Immature natural killer cell (primary cell): ENCODE measurements at places on chromosomes 4 and X. TPM values are rescaled to one million over a fixed set of nuclear protein-coding genes. Genes with fewer than 3 reads are reported as not detected.
A peak's percentile ranks its signal among the peaks of the same experiment; 100 is the strongest.

The CSAG1 gene
- not detected for polyA plus RNA-seq

The VGLL1 gene
- polyA plus RNA-seq = not detected

The IGFBP7 gene
- polyA plus RNA-seq = 192 TPM

The NHSL2 gene
- 29.0 TPM for polyA plus RNA-seq

The PGAM4 gene
- 0.38 TPM for polyA plus RNA-seq

The TLR3 gene
- 2.5 TPM for polyA plus RNA-seq

The PAGE2 gene
- not detected for polyA plus RNA-seq

The DHX15 gene
- 65.4 TPM for polyA plus RNA-seq

DNA sequence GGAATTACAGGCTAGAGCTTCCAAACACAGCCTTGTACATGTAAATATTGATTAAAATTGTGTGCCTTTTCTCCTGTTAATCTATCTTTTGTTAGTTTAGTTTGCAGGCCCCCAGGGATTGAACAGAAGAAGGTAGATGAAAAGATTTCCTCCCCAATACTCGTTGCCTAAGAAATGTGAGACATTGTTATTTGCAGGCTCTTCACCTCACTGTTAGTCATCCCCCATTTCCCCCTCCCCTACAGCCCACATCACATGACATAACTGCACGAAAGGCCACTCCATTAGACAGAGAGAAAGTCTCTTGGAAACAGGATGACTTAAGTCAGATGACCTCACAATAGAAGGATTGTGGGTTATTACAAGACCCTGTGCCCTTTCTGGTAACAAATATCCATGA lies 13.3 kb upstream of the MID1 start:
- no peak overlapping the region for H3K4me3 ChIP-seq
- no peak for DNase-seq
- H3K36me3 ChIP-seq = no peaks in the 10 kb centered on the region
- H3K27me3 ChIP-seq = peaks cover 7% of the 10 kb centered on the region
- no peaks in the 10 kb centered on the region for H3K4me1 ChIP-seq
- H3K27ac ChIP-seq = no peak overlapping the region

- no peaks in the 10 kb centered on the region for H3K27me3 ChIP-seq
- H3K36me3 ChIP-seq = no peaks in the 10 kb centered on the region
- H3K27ac ChIP-seq = no peak overlapping the region
- DNase-seq = no peak
- no peak overlapping the region for H3K4me3 ChIP-seq
Measured at GRCh38 chr4:29277381-29277780, 1442.8 kb upstream of the PCDH7 start.

DNA sequence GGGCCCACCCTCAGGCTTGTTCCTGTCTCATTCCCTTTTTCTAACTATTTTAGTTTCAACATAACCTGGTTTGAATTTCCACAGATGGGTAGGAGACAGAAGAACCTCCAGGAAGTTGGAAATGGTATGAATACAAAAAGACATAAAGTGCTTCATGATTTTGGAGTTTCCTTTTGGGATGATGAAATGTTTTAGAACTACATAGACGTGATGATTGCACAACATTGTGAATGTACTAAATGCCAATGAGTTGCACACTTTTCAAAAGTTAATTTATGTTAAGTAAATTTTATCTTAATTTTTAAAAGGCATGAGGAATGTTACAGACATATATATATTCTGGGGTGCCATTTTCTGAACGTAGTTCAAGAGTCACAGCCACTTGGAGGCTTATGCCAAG lies 41.1 kb upstream of the IBSP start:
- no peaks in the 10 kb centered on the region for H3K4me1 ChIP-seq
- peaks cover 3% of the 10 kb centered on the region for H3K27me3 ChIP-seq
- no peak overlapping the region for H3K27ac ChIP-seq
- no peak overlapping the region for H3K4me3 ChIP-seq

- no peak overlapping the region for H3K4me3 ChIP-seq
- DNase-seq = no peak
- H3K27me3 ChIP-seq = no peaks in the 10 kb centered on the region
- peaks cover 3% of the 10 kb centered on the region for H3K36me3 ChIP-seq
- no peak overlapping the region for H3K27ac ChIP-seq
- no peaks in the 10 kb centered on the region for H3K4me1 ChIP-seq
Measured at GRCh38 chr4:76108467-76109181, 34.1 kb downstream of the ART3 start.

DNA sequence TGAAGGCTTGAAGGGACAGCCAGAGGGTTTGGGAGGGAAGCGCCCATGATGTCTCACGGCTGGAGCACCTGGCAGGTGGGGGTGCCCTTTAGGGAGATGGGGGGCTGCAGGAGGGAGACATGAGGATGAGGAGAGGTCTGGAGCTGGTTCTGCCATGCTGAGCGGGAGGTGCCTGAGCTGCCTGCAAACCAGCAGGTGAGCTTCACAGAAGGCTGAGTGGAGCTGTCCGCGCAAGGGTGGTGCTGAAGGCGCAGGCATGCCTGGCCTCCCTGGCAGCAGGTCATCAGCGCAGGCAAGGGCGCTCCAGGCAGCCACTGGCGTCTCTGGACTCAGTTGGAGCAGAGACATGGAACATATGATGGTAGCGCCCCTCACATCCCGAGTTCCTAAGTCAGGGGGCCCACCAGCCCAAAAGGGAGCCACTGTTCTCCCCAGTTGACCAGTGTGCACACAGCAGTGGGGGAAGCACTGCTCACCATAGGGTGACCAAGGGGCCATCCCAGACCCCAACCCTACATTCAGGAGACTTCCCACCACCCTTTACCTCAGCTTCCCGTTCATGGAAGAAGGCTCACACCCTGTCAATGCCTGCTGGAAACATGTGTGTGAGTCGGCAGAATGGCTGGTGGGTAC lies 25.8 kb downstream of the ADRA2C start:
- no peaks in the 10 kb centered on the region for H3K36me3 ChIP-seq
- H3K4me1 ChIP-seq = no peaks in the 10 kb centered on the region
- peaks cover 19% of the 10 kb centered on the region for H3K27me3 ChIP-seq
- no peak overlapping the region for H3K4me3 ChIP-seq
- H3K27ac ChIP-seq = no peak overlapping the region
- DNase-seq = peak; percentile 19

- H3K27ac ChIP-seq = no peak overlapping the region
- no peak for DNase-seq
- H3K4me3 ChIP-seq = no peak overlapping the region
- no peaks in the 10 kb centered on the region for H3K27me3 ChIP-seq
Measured at GRCh38 chrX:8377041-8377440, 87.6 kb upstream of the VCX3B start.

GRCh38 chrX:38626296-38626695 lies 65.0 kb downstream of the TSPAN7 start:
- H3K36me3 ChIP-seq = no peaks in the 10 kb centered on the region
- H3K4me1 ChIP-seq = no peaks in the 10 kb centered on the region
- no peak overlapping the region for H3K4me3 ChIP-seq

DNA sequence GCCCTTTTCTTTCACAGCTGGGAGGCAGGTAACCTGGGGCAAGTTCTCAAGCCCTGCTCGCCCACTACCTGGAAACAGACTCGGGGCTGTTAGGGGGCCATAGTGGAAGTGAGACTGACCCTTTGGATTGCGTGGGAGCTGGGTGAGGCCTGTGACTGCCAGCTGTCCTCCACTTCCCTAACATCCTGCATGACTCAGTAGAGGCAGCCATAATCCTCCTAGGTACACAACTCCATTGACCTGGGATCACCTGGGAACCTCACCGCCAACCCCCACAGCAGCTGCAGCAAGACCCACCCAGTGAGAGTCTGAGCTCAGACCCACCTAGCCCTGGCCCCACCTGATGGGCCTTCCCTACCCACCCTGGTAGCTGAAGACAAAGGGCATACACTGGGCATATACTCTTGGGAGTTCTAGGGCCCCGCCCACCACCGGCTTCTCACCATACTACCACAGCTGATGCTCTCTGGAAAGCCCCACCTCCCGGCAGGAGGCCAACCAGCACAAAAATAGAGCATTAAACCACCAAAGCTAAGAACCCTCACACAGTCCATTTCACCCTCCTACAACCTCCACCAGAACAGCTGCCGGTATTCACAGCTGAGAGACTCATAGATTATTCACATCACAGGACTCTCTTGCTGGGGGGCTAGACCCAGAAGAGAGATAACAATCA lies 61.1 kb upstream of the DCTD start:
- H3K4me3 ChIP-seq = no peak overlapping the region
- H3K27me3 ChIP-seq = peaks cover 4% of the 10 kb centered on the region
- no peak overlapping the region for H3K27ac ChIP-seq
- H3K4me1 ChIP-seq = no peaks in the 10 kb centered on the region

- peaks cover 5% of the 10 kb centered on the region for H3K4me1 ChIP-seq
- H3K36me3 ChIP-seq = no peaks in the 10 kb centered on the region
- no peak for DNase-seq
Measured at GRCh38 chr4:106677213-106677612, 308.6 kb upstream of the GIMD1 start.

- H3K4me1 ChIP-seq = peaks cover 18% of the 10 kb centered on the region
- DNase-seq = no peak
- no peak overlapping the region for H3K27ac ChIP-seq
- H3K27me3 ChIP-seq = peaks cover 12% of the 10 kb centered on the region
Measured at GRCh38 chr4:86594559-86595425, 677 bp downstream of the PTPN13 start.

- no peaks in the 10 kb centered on the region for H3K4me1 ChIP-seq
- DNase-seq = no peak
- H3K36me3 ChIP-seq = no peaks in the 10 kb centered on the region
- no peak overlapping the region for H3K27ac ChIP-seq
Measured at GRCh38 chr4:38634047-38634759, 29.8 kb upstream of the KLF3 start.

- H3K4me1 ChIP-seq = peaks cover 22% of the 10 kb centered on the region
- H3K27ac ChIP-seq = peak overlapping the region; percentile 89
- H3K36me3 ChIP-seq = no peaks in the 10 kb centered on the region
- peak overlapping the region; percentile 94 for H3K4me3 ChIP-seq
- H3K27me3 ChIP-seq = no peaks in the 10 kb centered on the region
- DNase-seq = no peak
Measured at GRCh38 chr4:986428-986878, 391 bp upstream of the IDUA start.

GRCh38 chr4:138255917-138256597 lies 13.9 kb upstream of the SLC7A11 start:
- no peaks in the 10 kb centered on the region for H3K4me1 ChIP-seq
- H3K27ac ChIP-seq = no peak overlapping the region
- DNase-seq = no peak
- H3K27me3 ChIP-seq = no peaks in the 10 kb centered on the region

GRCh38 chrX:20144491-20144890 lies 2.9 kb upstream of the EIF1AX start:
- no peak for DNase-seq
- peaks cover 14% of the 10 kb centered on the region for H3K27me3 ChIP-seq
- H3K4me1 ChIP-seq = peaks cover 24% of the 10 kb centered on the region
- H3K27ac ChIP-seq = no peak overlapping the region
- H3K36me3 ChIP-seq = no peaks in the 10 kb centered on the region

DNA sequence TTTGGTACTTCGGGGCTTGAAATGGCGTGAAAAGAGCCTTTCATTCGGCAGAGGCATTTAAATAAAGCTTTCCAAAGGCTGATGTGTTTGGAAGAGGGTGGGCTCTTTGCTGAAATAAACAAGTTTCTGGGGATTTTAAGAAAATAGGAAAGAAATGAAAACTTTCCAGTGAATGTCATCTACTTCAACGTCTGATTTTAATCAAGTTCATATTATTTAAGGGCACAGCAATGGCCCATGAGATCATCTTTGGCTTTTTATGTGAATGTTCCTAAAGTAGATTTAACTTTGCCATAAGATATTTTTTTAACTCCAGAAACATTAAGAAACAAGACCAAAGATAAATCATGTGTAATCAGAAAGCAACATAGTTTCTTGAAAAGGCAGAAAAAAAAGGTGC lies 69.8 kb upstream of the TTC29 start:
- H3K27ac ChIP-seq = no peak overlapping the region
- DNase-seq = no peak
- H3K4me1 ChIP-seq = no peaks in the 10 kb centered on the region
